ENCODE measurements at places on chromosomes 7 and 10.
A peak's percentile ranks its signal among the peaks of the same experiment; 100 is the strongest.

DNA sequence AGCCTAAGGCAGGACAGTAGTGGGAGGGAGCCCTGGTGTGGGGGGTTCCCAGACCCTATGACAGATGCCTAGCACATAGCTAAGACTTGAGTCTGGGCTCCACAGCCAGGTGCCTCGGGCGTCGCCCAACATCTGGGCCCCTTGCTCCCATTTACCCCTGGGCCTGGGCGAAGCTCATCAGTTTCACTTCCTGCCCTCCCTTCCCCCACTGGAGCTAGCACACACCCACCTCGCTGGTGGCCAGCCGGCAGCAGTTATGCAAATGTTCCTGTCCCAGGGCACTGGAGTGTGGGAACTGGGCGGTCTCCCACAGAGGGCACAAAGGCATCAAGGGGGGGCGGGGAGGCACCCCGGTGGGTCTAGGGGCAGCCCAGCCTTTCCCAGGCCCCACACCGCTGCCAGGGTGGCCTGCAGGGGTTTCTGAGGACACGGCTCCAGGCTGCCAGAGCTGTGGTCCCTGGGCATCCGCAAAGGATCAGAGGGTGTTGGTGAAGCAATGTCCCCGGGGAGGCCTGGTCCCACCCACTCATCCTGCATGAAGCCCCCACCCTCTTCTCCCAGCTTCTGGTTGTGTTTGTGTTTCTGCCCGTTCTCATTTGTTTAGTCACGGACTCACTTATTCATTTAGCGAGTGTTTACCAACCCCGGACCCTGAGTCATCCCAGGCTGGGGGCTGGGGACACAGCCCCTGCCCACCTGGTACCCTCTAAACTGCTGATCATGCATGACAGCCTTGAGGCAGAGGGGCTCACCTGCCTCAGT, 20.4 kb downstream of the SH2B2 start:
- no peak for DNase-seq

- peak; percentile 72 for DNase-seq
Observed at GRCh38 chr7:16357921-16358320, 63.4 kb downstream of the CRPPA start.

DNA sequence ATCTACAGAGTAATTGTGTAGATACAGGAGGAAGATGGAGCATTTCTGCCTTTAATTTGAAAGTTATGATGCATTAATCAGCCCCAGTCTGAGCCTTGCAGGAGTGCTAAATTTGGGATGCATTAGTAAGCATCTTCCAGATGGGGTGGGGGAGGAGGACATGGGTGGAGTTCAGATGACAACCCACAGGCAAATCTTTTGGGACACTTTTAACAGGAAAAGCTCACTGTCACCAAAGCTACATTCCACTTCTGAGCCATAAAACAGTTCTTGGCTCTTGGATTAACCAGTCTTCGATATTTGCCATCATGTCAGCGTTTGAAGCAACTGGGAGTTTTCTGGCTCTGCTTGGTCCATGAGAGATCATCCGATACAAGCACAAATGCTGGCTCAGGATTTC, 121.1 kb downstream of the CXCL12 start:
- no peak for DNase-seq

GRCh38 chr10:58666024-58666423, 153.4 kb downstream of the BICC1 start:
- DNase-seq: no peak

DNA sequence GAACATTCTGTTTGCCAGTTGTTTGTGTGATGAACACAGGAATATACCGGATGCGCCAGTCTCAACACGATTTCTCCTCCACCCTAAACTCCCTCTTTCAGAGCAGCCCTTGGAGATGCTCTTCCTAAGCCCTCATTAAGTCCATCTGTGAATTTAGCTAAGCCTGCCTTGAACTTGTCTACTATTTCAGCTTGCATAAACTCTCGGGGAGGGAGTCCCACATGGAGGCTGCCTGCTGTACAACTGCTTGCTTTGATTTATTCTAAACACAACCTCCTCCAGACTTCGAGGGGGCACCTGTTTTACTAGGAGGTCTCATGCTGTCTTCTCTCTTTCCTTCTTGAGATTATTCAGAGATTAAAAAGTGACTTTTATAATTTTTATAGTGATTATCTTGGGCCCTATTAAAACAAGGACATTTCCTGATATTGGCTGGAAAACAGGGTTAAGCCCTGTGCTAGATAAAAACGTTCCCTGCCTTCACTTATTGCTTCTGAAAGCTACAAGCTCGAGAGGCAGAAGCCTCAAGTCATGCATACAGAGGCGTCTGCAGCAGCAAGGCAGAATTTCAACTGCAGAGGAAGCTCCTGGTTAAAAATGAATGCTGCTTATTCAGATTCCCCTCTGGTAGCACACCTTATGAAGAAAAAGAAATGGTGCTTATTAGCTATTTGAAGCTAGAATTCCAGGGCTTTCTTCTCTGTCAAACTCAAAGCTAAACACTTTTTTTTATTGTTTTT, 174.3 kb downstream of the FANK1 start:
- DNase-seq: no peak

DNA sequence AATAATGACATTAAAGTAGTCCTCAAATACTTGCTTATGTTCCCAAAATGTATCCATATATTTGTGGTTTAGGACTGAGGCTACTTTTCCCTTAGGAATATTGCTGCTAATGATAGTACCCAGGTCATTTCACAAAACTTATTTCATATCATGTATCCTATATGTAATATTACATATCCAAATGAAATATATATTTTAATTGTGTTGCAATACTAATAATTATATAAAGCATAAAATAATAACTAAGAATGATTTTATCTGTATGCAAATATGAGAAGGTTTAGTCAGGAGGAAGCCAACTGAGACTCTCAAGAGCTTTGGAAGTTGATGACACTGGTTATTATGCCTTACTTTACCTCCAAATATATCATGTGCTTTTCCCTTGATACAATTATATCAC, 231.5 kb upstream of the KLF14 start:
- no peak for DNase-seq

GRCh38 chr7:142130267-142130666, 18.7 kb downstream of the MGAM2 start:
- no peak for DNase-seq

DNA sequence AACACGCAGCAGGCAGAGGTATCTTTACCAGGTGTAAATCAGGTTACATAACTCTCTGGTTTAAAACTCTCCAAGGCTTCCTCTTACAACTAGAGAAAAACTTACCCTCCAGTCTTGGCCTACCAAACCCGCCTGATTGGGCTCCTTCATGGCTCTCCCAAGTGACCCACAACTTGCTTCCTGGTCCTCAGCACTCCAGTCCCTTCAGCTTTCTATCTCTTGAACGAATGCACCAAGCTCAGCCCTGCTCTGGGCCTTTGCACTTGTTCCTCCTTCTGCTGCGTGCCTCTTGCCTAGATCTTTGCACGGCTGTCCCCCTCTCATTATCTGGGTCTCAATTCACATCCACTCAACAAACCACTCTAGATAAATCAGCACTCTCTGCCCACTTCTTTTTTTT, 32.7 kb upstream of the DLD start:
- DNase-seq: no peak

DNA sequence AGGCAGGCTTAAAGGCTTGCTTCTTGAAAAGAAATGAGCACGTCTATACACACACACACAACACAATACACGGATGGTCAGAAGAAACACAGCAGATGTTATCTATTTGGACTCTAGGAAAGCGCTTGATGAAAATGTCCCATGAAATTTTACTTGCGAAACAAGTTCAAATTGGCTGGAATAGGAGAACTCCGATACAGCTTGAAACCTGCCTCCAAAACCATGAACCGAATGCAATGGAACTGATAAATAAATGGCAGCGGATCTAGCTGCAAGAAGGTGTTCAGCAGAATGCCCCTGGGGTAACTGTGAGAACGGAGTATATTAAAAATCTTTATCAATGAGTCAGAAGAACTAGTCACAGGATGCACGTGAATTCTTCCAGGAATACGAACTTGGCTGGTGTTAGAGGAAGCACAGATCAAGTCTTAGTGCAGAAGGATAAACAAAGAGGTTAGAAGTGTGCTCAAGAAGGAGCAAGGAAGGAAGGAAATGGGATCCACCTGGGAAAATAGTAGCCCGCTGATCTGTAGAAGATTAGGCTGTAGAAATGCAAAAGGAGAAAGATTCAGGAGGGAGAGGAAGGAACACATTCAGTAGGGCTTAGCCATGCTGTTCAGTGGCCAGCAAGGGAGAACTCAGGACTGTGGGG, 142.0 kb upstream of the PRKCQ start:
- DNase-seq: no peak

- no peak for DNase-seq
Observed at GRCh38 chr10:83691791-83692596, 447.3 kb upstream of the GHITM start.

DNA sequence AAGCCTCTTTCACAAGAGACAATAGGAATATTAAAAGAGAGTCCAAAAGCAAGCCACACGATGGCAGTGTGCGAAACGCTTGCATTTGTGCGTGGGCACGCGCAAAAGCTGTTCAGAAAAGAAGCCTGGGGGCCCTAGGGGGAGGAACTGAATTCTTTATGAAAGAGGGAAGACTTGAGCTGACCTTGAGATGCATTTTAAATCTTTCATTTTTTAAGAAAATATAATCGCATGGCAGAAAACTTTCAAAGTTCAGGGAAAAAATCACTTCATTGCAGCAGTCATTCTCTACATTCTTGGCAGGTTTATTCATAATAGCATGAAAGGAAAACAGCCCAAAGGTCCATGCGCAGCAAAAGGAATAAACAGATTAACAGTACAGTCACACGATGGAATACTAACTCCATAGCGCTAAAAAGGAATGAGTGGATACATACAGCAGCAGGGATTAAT, 206.5 kb upstream of the PRKCQ start:
- DNase-seq: no peak

DNA sequence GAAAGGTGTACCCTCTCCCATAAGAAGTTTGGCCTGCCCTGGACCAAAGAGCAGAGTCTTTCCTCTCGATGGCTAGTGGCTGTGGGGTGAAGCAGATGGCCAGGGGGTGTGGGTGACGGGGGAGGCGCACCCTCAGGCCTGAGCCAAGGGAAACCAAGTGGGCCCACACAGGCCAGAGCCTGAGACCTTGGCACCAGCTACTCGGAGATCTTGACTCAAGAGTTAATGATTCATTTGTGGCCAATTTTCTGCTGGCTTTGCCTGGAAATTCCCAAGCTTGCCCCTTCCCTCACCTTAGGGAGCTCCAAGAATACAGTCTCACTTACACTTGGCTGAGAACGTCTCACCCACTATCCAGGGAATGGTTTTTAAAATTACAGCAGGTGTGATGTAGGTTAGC, 42.7 kb downstream of the ZMIZ1 start:
- DNase-seq: no peak

GRCh38 chr10:16777473-16778370, 39.5 kb downstream of the RSU1 start:
- DNase-seq: peak; percentile 34

DNA sequence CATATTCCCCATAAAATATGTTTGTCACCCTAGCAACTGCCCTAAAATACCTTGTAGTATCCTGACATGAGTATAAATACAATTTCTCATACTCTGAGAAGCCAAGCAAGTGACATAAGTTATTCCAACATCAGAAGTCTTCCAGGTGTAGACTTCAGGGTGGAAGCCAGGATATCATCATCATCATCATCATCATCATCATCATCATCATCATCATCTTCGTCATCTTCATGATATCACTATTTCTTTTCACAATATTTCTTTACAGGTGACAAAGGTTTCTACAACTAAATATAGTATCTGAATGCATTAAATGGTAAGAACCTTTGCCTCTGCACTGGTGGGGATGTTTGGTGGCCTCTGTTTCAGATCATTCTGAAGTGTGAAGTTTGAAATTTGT, 10.0 kb upstream of the GPR141 start:
- DNase-seq: no peak

- no peak for DNase-seq
Observed at GRCh38 chr10:71487726-71488125, 91.0 kb downstream of the CDH23 start.

- no peak for DNase-seq
Observed at GRCh38 chr10:101311185-101312066, 42.5 kb upstream of the BTRC start.

GRCh38 chr10:71005337-71006305, 117.3 kb upstream of the PCBD1 start:
- no peak for DNase-seq

GRCh38 chr10:34641913-34642558, 173.1 kb downstream of the PARD3 start:
- no peak for DNase-seq

DNA sequence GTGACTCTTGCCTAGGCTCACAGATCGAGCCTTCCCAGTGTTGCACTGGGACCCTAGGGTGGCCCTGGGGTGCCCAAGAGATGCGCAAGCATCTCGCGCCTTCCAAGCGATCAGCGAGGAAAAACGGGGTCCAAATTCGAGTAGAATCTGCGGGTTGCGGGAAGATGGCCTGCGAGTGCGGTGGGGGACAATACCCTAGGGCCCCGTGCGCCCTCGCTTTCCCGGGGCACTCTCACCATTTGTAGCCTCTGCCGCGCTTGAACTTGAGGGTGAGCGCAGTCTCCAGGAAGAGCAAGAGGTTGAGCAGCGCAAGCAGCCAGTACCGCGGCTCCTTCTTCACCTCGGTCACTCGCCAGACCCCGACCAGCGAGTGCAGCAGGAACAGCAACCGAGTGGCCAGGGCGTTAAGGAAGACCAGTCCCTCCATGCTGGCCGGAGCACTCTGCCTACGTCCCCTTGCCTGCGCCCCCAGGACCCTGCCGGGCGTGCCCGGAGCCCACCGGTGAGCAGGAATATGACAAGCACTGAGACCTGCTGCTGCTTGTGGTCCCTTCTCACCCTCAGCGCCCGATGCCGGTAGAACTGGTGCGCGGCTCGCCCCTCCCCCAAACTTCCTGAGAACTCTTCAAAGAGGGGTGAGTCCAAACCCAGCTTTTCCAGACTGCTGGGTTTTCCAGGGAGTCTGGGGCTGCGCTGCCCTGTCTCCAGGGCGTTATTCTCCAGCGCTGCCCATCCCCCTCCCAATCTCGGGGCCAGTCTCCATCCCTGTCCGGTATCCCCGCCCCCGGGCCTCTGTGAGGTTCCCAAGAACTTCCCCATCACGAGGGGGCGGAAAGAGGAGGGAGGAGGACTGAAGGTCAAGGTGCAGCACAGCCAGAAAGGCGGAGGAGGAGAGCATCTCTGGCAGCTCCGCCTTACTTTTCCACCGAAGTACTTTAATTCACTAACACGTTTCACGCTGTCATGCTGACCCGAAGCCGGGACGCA, at the start of gene TMEM26:
Gene TMEM26, minus strand, starts transcription at position 727 of the 987 bp plus-strand sequence. Its CDS starts 300 bp downstream, at position 427.
- DNase-seq: no peak
